Stimulated activated CD8-positive, alpha-beta memory T cell treated with anti-CD3 and anti-CD28 coated beads, Interleukin-4, amount 100 ng/mL, for 1 hour (primary cell): ENCODE measurements at places on chromosomes 5 and 9.

DNA sequence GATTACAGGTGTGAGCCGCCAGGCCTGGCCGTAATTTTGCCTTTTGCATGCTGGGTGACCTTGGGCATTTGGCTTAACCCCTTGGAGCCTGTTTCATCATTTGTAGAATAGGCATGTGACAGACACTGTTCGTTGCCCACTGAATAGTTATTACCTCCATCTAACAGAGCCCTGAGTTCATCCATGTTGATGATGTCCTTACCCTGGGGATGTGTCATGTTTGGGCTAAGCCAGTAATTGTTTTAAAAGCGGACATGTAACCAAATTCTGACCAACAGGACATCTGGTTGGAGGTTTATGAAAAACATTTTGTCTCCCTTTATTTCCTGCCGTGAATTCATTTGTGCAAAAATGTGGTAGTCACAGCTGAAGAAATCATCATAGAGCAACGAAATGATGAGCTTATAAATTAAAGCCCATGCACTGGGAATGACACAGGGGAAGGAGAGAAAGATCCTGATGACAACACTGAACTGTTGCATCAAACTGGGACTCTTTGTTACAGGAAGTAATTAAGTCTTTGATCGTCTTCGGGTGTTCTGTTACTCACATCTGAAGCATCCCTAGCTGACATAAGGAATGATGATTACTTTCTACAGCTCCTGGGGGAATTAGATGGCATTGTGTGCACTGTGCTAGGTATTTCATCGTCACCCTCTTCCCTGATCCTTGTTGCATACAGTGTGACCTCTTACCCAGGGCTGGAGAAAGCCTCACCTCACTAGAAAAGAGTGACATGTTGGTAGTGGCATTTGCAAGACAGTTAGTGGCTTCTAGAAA is 117.8 kb downstream of the FGF18 start:
- DNase-seq: no peak

DNA sequence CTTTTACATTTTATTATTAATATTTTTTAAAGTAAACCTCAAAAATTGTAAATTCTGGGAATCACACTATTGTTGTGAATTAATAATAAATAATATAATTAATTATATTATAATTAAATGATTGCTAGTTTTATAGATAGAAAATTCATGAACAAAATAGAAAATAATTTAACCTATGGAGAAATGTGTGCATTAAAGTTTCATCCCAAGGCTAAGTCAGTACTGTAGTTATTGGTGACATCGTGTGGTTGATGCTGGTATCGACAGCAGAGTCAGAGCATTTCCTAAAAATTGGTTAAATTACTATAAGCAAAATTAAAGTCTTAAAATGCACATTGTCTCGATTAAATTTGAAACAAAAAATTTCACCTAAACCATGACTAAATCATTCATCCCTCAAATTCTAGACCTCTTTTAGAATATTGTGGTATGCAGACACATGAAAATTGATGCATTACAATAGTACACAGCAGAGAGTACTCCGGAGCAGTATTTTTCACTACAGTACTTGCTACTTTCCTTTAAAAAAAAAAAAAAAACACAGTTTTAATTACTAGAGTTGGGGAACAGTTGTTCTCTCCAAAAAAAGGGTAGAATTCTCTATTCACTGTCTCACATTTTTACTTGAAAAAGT is 73.9 kb downstream of the RORB start:
- DNase-seq: no peak

- DNase-seq: no peak
These were observed 223.3 kb downstream of the SLF1 start for GRCh38 chr5:94841598-94842322.

DNA sequence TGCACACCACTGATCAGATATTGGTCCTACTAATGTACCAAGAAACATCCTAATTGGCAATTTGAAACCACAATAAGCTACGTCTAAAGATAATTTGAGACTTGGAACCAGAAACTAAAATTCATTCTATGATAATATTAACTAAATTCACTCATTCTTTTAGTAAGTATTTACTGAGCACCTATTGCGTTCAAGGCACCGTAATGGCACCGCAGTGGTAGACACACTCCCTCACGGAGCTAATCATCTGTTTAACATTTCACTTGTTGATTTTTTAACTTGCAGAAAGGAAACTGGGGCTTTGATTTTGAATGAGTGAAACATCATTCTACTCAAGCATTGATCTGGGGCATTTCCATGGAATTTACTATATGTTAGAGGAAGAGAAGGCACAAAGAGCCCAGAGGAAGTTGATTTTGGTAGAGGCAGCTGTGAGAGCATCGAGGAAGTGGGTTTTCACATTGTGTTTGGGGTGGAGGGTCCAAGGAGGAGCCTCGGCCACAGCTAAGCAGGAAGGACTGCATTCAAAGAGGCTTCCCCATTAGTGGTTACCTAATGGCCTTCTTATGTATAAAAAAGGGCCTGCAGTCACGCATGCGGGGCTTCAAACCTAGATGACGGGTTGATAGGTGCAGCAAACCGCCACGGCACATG is 7.1 kb downstream of the RAPGEF1 start:
- no peak for DNase-seq

DNA sequence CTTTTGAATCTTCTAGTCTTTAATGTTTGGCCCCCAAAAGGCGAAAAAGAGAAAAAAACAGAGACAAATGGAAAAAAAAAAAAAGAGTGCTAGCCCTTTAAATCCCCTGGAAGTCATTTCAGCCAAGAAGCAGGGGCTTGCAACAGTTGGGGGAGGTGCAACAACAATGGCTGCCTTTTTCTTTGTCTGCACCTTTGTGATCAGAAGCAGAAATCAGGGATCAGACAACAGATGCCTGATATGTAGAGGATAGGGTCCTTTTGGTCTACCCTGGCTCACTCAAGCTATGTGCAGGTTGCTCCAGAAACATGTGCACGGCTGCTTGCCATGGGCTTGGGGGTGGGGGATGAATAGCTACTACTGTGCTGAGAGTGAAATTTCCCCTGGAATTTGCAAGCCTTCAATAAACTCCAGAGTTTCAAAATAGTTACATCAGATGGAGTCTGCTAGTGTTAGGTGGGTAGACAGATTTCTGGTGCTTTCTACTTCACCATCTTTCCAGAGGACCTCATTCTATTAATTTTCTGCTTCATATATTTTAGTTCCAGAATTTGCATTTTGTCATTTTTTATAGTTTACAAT is 150.9 kb downstream of the FGF18 start:
- DNase-seq: no peak

DNA sequence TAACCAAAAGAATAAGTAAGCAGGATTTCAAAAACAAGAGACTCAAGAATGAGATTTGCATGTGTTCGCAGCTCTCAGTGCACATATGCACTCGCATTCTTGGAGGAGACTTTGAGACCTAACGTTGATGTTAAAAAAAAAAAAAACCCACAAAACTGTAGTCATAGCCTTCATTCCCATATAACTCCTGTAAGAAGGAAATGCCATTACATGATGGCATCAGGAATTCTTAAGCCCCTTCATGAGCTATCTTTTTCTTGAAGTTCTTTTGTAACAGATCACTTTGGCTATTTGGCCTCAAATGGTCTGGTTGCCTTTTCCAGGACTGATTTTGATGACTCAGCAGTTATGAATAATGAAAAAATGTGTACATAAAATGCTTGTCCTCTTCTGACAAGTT is 113.8 kb downstream of the ALDH1A1 start:
- DNase-seq: no peak

- DNase-seq: peak; percentile 18
These were observed at the start of gene SLC12A7 for GRCh38 chr5:1111727-1112289. Gene SLC12A7 (minus strand): TSS chr5:1112063. CDS start chr5:1111991, 72 bp downstream.

GRCh38 chr9:110446171-110446570 is 108.5 kb upstream of the TXNDC8 start:
- no peak for DNase-seq

DNA sequence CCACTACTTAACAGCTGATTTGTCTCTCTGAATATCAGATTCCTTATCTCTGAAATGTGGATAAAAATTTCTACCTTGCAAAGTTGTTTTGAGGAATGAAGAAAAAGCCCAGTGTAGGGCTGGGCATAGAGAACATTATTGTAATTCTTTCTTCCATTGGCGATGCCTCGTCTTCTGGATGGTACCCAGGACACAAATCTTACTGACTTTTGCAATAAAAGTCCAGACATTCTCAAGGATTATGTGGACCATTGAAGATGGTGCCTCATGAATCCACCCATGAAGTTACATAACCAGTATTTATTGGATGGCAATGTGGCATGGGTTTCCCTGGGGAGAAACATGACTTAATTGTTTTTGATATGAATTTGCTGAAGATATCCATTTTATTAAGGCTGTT is 33.1 kb downstream of the NNT start:
- DNase-seq: no peak

GRCh38 chr5:79966448-79966847 is 24.6 kb downstream of the MTX3 start:
- DNase-seq: no peak

DNA sequence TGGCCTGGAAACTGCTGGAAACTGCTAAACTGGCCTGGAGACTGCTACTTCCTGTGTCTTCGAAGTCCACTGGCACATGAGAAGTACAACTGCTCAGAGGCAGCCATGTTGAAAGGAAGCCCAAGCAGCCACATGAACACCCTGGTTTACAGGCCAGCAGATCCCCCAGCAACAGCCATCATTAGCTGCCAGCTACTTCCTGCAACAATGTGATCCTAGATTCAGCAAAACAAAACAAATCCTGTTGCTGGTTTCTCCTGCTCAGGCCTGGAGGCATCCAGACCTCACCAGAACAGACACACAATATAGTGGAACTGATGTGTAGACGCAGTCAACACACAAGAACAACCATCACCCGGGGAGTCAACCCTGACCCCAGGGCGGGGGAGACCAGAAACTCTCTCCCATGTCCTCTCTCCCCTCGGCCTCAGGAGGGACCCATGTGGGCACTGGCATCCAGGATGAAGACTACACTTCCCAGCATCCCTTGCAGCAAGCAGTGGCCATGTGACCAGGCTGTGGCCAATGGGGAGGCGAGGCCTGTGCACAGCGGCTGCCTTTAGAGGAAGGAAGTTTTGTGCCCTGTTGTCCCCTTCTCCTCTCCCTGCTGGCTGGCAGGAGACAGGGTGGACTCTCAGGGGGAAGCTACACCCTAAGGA is 9.2 kb upstream of the LCN15 start:
- no peak for DNase-seq

- no peak for DNase-seq
These were observed 15.6 kb upstream of the CD74 start for GRCh38 chr5:150428106-150428876.

- DNase-seq: no peak
These were observed 4.5 kb downstream of the TTC23L start for GRCh38 chr5:34843497-34843896.

DNA sequence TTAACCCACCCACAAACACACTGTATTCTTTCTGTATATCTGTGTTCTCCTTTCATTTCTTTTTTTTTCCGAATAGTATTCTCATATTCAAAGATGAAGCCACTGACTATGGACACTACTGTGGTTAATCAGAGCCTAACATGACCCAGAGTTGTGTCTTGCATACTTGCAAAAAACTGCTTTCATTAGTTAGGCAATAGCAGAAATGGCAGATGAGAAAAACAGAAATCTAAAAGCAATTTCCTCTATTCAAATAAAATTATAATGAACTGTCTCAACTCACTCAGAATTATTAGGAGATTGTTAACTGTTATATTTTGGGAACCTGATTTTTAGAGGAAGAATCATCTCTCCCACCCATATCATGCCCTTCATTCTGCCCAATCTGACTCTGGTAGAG is 45.9 kb downstream of the FREM1 start:
- DNase-seq: no peak

- DNase-seq: no peak
These were observed 246.9 kb upstream of the GAS1 start for GRCh38 chr9:87193925-87194868.

DNA sequence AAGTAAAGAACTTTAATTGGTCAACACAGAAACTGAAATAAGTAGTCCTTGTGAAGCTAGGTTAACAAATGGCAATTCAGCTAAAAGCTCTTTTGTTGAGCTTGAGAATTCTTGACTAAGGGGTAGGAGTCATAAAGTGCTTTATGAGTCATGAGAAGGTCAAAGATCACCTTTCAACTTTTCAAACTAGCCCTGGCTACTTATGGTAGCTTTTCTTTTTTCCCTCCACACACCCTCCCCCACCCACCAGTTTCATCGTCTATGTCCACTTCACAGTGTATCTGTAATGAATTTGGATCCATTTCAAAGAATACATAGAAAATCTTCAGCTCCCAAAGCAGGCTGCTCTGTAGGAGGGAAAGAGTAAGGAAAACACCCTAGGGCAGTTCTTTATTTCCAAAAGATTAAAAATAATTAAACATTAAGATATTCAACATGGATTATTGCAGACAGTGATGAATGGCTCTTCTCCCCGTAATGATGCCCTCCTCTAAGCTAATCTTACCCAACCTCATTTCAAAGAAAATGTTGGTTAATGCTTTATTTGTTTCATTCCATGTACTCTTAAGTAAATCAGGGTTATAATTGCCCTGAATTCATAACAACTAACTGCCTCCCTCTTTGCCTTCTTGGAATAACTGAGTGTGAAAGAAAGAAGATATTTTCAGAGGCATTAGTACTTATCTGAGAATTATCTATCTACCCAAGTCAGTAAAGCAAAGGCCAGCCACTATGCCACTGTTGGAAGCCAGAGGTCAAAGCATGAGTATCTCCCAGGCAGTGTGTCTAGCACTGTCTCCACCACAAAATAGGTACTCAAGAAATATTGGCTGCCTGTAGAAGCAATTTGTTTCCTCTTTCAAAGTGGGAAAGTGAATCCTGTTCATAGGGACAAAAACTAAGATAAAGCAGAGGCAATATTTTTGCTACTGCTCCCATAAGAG is 290.6 kb downstream of the PIK3R1 start:
- no peak for DNase-seq

GRCh38 chr9:132125361-132125760 is 36.5 kb upstream of the NTNG2 start:
- no peak for DNase-seq

DNA sequence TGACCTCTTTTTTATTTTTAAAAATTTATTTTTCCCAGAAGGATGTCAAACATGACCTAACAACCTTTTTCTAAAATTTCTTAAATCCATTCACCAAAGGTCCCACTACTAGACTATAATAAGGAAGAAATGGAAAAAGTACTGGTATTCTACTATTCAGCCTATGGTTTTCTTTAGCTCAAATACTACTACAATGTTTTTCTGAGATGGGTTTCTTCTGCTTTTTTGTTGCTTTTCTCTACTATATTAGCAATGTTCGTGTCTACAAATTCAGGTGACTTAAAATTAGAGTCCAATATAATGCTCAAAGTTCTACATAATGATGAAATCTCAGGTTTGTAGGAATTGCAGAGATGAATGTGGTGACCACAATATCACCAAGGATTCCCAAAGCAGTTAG is 7.9 kb downstream of the ERP44 start:
- DNase-seq: no peak

DNA sequence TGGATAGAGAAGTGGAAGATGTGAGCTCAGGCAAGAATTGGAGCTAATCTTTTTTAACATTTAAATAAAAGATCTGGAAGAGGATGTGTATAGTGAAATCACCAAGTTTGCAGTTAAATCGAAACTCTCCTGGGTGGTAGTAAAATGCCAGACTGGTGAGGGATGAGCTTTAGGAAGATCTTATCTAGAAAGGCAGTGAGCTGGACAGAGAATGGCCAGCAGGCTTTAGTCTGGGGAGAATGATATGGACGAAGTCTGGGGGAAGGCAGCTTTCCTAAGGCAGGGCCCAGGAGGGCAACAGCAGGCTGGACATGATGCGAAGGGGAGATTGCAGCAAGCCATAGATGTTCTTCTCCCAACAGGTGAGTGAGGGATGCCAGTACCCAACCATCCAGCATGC is 25.6 kb downstream of the UNC5A start:
- DNase-seq: no peak
